ENCODE measurements at places on chromosomes 3 and 15. TPM values are rescaled to one million over a fixed set of nuclear protein-coding genes. Genes with fewer than 3 reads are reported as not detected.

Gene NMNAT3
- total RNA-seq = not detected

Gene BOC
- total RNA-seq = 0.13 TPM

Gene OR5K2
- total RNA-seq = not detected

Gene TRH
- not detected for total RNA-seq

Gene HYAL1
- 0.49 TPM for total RNA-seq

Gene GOLGA8R
- total RNA-seq = not detected

Gene FAM174B
- 10.7 TPM for total RNA-seq

Gene SCN11A
- total RNA-seq = not detected

Gene SFMBT1
- 17.8 TPM for total RNA-seq

Gene C3orf22
- total RNA-seq = not detected

Gene XCR1
- 0.13 TPM for total RNA-seq

Gene TLR9
- total RNA-seq = 4.8 TPM

Gene ALPK3
- 0.05 TPM for total RNA-seq

Gene APOD
- not detected for total RNA-seq

Measured in GM12878 (cell line).